Activated CD8-positive, alpha-beta memory T cell treated with anti-CD3 and anti-CD28 coated beads for 4 hours (primary cell): ENCODE measurements at places on chromosomes 2 and 18.

DNA sequence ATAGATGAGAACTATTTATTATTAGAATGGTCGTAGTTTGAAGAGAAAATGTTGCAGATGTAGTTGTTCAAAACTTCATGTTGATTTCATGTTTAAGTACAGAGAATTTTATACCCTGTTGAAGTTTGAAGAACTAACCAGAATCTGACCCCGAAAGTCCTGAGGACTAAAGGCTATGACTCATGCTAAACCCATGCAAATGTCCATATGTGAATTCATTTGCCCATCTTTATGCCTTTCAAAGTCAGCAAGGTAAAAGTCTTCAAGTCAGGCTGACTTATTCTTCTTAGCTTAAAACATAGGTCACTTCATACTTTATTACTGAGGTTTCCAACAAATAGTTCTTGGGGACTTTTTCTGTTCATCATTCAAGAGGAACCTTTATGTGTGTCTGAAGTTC lies 185.5 kb downstream of the CCDC85A start:
- DNase-seq: no peak

DNA sequence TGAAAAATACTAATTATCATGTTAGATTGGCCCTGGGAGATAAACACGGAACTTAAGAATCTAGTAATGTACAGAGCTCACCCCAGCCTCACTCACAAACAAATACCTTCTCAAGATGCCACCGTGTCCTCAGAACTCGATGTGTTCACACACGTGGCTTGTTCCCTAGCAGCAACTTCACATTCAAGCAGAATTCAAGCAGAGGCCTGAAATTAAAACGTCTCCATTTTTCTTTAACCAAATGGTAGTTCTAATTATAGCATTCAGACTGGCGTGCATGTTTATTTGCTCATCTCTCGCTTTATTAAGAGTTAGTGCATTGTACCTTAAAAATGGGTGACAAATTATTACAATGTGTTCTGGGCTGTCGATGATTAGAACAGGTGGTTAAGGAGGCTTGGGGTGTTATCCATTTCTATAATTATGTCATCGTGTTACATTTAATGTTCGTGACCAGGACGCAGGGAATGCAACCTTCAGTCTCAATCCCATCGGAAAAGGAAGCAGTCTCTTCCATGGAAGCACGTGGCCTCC lies 57.3 kb upstream of the SLC66A3 start:
- DNase-seq: no peak

- DNase-seq: no peak
Observed at GRCh38 chr2:66526180-66526579, 91.3 kb downstream of the MEIS1 start.

DNA sequence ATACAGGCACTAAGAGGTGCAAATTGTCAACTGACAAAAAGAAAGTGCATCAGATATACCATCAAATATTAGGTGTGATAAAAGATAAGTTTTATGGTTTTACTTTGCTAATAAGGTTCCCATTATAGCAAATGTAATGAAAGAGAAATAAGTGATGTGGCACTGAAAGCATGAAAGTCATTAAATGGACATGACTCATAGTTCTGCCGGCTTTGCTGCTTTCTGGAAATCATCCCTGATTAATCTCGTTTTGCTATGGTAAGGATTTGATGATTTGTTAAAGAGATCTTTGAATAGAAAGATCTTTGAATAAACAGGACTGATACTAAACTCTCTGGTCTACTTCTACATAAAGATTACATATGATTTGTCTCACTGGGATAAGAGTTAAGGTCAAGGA lies 72.7 kb downstream of the CLIP4 start:
- DNase-seq: no peak

- no peak for DNase-seq
Observed at GRCh38 chr18:43570593-43570992, 293.3 kb upstream of the SYT4 start.

DNA sequence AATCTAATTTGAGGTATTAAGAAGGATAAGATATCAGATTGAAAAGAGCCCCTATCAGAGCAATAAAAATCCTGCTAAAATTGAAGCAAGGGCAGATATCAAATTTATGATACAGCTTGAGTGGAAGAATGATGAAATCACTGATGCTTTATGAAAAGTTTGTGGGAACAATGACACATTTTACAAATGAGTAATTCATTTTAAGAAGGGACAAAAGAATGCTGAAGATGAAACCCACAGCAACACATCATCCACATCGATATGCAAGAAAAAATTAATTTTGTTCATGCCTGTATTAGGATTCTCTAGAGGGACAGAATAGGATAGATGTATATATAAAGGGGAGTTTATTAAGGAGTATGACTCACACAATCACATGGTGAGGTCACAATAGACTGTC lies 355.6 kb upstream of the GYPC start:
- DNase-seq: no peak

- DNase-seq: no peak
Observed at GRCh38 chr18:70041459-70042050, 93.9 kb upstream of the CD226 start.

GRCh38 chr2:16548036-16548435 lies 117.6 kb downstream of the CYRIA start:
- DNase-seq: no peak

- DNase-seq: no peak
Observed at GRCh38 chr2:238803996-238804870, 43.7 kb upstream of the TWIST2 start.

- DNase-seq: peak; percentile 11
Observed at GRCh38 chr2:157596992-157597681, 31.5 kb downstream of the ACVR1C start.

- DNase-seq: no peak
Observed at GRCh38 chr2:53103679-53104078, 663.9 kb upstream of the CHAC2 start.
